Body of pancreas (tissue), 4 donors: ENCODE measurements at places on chromosomes 6 and 20. TPM values are rescaled to one million over a fixed set of nuclear protein-coding genes. Genes with fewer than 3 reads are reported as not detected.

Gene RIMS1
- total RNA-seq = 0.78 TPM

DNA sequence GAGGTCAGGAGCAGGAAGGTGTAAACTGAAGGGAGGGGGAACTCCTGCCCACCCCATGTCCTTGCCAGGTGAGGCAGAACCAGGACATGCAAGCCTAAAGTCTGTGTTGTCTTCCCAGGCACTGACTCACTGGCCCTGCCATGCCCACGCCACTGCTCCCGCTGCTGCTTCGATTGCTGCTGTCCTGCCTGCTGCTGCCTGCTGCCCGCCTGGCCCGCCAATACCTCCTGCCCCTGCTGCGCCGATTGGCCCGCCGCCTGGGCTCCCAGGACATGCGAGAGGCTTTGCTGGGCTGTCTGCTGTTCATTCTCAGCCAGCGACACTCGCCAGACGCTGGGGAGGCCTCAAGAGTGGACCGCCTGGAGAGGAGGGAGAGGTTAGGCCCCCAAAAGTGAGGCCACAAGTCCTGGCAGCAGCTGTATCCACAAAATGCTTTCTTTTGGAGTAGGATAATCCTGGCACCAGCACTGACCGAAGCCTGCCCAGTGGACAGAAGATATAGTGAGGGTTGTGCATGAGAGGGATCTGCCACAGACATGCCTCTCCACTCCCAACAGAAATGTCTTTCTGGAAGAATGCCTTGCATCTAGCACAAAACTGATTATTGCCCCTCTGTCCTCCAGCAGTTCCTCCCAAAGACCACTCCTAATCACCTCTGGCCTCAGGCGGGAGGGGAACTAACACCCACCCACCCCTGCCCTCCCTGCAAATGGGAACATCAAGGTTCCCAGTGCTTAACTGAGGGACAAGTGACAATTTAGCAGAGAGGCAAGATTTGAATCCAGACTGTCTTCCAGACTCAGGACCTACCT is 812 bp downstream of the MYMX start:
- DNase-seq = peak; percentile 93

Gene HLA-DOB
- total RNA-seq = not detected

DNA sequence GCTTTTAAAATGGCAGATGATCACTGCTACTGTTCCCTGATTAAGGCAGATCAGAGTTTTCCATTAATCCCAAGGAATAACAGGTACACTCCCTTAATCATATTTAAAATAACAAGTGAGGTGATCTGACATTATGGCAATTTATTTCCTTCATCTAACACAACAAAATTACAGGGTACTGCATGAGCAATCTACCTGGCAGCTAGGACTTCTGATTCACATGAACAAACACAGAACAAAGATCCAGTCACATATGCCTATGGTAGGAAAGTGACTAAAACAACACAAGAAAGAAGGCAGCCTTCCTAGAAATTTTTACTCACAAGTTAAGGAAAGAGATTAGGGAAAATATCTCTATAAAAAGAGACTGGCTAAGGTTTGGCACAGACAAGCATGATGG is 33.2 kb downstream of the MAP7 start:
- DNase-seq = no peak

DNA sequence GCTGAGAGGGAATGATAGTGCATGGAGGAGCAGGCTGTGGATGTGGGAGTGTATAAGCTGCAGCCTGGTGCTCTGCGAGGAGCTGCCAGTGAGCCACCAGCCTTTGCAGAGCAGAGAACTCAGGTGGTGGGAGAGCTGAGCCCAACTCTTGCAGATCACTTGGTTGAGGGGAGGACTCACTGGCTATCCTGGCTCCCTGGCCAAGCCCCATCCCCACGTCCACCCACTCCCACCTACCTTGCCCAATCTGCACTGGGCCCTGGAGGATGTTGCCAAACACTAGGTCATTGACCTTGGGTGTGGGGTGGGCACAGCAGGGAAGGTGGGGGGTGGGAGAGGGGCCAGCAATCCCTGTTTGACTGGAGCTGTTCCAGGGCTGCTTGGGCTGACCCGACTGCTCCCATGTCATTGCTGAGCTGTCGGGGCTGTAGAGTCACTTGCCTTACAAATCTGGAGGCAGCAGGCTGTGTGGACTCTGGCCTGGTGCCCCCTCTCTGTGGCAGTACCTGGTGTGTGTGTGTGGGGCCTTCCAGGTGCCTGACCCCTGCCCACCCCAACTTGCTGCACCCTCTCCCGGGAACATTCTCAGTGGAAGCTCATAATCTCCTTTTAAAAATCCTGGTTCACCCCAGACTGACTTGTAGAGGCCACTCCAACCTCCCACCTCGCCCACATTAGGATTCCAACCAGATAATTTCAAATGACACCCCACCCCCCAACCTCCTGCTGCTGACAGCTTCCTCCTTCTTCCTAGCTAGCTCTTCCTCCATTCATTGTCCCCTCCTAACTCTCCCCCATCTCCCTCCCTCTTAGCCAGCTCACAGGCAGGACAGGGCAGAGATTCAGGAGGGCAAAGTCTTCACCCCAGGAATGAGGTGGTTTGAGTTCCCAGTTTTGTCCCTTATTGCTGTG is 162.3 kb downstream of the MRPL14 start:
- no peak for DNase-seq

- no peak for DNase-seq
Observed at GRCh38 chr6:28907394-28907793, 16.4 kb downstream of the TRIM27 start.

DNA sequence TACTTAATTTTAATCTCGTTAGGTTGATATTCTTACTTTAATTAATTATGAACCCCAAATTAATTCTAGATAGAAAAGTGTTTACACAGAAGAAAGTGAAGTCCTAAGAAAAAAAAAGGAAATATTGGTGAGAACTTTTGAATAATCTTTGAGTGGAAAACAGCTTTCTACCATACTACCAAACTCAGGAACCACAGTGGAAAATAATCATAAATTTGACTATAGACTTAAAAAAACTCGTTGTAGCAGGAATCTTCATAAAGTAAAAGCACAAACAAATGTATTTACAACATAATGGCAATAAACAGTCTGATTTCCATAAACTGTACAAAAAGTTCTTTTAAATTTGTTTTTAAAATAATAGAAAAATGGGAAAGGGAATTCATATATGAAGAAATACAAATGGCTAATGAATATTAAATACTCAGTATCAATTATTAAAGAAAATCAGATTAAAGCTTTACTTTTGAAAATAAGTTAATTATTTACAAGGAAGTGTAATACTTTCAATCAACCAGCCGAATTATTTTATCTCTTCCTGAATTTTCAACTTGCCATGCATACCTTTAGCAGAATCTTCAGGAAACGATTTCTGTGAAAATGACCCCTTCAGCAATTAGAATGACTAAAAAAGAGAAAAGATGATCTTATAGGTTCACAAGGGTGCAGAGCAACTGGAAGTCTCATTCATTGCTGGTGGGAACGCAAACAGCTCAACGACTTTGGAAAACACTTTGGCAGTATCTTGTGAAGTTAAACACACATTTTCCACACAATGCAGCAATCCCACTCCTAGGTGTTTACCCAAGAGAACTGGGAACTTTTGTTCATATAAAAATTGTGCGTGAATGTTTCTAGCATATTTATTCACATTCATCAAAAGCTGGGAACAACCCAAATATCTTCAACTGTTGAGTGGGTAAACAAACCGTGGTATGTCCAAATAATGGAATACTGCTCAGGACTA is 38.5 kb upstream of the BMP6 start:
- no peak for DNase-seq

GRCh38 chr6:10721850-10722569 is 860 bp upstream of the TMEM14C start:
- DNase-seq = no peak

DNA sequence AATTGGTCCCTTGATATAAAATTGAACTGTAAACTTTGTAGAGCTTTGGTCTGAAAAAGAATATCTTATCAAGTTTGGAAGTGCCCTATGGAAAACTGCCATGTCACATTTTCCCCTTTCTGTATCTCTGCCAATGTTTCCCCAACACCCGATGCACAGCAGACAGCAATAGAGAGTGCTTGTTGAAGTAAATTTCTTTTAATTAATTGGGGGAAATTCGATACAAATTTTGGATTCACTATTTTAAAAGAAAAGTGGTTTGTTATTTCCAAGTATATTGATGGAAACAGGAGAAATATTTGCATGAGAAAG is 208.1 kb downstream of the OGFRL1 start:
- DNase-seq = no peak

GRCh38 chr20:33158637-33159385 is 9.1 kb upstream of the BPIFA2 start:
- no peak for DNase-seq

Gene KIZ
- total RNA-seq = 17.1 TPM

Gene SIRPA
- 15.0 TPM for total RNA-seq

DNA sequence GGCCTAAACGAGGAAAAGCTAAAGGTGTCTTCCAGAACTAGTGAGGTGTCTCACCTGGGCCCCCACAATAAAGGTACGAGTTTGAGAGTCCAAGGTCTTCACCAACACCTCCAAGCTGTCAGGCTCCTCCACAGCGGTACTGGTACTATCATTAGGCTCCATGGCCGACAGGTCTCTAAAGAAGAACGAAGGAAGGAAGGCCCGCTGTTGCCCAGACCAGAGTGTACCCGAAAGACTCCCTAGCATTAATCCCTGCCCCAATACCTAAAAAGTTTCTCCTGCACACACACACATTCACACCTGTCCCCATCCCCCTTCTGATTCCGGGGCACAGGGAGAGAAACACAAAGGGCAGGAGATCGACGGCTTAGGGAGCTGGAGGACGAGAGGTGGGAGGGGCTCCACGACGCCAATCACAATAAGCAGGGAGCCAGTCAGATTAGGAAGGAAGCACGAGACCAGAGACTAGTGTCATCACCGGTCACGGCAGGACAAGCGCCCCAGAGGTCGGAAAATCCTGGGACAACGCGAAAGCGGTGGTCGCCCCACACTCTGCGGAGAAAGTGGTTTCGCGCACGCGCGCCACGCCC is 764 bp downstream of the BAG6 start:
- DNase-seq = peak; percentile 69

Gene TGM3
- total RNA-seq = 0.26 TPM

Gene FUT9
- total RNA-seq = 0.26 TPM

GRCh38 chr20:47817573-47817972 is 32.3 kb upstream of the SULF2 start:
- DNase-seq = no peak

DNA sequence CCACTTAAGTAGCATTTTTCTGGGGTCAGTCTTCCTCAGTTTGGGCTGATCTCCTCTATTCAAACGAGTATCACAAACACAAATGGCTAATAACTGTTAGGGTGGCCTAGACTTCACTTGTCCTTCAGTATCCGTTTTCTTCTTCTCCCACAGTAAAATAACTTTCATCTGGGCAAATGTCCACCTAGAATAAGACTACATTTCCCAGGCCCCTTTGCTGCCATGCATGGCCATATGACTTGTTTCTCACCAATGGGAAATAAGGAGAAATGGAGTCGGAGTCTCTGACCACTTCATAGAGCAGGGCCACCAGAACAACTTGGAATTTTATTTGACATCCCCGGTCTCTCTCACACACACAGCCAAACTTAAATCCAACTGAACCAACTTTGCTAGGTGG is 51.4 kb downstream of the SULF2 start:
- DNase-seq = no peak

DNA sequence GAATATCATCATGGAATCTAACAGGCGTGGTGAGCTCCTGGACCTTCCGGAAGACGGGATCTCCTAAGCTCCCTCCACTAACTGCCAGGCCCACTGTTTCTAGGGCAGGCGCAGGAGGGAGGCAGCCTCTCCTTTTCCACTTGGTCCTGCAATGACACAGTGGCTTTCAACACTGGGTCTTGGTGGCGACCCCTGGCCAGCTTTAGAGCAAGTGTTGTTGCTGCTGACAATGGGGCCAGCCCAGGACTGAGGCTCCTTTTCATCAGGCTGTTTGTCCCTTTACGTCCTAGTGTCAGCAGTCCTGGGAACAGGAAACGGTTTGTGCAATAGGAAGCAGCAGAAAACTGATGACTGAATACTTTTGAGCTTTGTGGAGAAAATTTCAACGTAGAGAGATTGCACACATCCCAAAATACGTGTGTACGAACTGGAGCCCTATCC is 9.7 kb upstream of the QKI start:
- peak; percentile 14 for DNase-seq

Gene HSPA12B
- total RNA-seq = 4.4 TPM

- no peak for DNase-seq
Observed at GRCh38 chr20:50252701-50253100, 62.1 kb downstream of the CEBPB start.

DNA sequence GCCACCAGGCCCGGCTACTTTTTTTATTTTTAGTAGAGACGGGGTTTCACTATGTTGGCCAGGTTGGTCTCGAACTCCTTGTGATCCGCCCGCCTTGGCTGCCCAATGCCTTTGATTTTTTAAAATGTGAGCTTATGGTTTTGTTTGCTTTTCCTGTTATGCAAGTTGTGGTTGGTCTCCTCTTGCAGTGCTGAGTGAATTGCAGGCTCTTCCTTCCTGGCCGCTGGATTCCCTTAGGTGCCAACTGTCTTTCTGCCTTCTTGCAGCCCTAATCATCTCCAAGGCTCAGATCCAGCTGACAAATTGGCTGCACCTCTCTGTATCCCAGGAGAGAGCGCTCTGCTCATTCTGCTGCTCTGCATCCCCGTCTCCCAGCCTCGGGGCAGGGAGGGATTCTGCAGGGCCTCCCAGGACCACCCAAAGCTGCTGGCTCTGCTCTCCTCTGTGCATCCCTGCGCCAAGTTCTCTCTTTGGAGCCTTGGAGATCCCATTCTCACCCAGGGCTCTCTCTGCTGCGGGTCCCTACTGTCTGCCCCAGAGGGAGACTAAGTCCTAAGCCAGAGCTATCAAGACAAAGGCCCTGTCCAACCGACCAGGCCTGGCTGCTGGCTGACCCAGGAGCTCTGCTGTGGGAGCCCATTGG is 14.1 kb upstream of the EMILIN3 start:
- DNase-seq = no peak

GRCh38 chr6:44190715-44191114 is 26.0 kb upstream of the MYMX start:
- no peak for DNase-seq

Gene TSHZ2
- 9.6 TPM for total RNA-seq

DNA sequence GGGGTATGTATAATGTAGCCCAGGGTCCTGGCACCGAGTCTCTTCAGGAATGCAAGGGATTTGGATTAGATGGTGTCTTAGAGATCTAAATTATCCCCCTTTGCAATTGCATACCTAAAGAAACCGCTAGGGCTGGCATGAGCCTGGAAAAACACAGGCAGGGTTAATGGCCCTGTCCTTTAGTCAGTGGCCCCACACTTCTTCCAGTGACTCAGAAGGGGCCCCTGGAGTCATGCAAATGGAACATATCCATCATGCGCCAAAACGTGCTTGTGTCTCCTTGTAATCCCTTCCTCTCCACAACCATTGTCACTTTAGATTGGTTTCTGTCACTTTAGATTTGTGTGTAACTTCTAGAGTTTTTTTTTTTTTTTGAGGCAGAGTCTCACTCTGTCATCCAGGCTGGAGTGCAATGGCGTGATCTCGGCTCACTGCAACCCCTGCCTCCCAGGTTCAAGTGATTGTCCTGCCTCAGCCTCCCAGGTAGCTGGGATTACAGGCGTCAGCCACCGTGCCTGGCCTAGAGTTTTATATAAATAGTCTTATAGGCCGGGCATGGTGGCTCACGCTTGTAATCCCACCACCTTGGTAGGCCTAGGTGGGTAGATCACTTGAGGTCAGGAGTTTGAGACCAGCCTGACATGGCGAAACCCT is 8.7 kb upstream of the MYBL2 start:
- no peak for DNase-seq

GRCh38 chr20:19789446-19789845 is 31.4 kb downstream of the RIN2 start:
- DNase-seq = no peak

GRCh38 chr6:14511061-14511586 is 393.6 kb downstream of the CD83 start:
- DNase-seq = no peak

- no peak for DNase-seq
Observed at GRCh38 chr20:4062721-4063606, 47.6 kb upstream of the RNF24 start.

Gene CCM2L
- 3.4 TPM for total RNA-seq
